Inflammatory macrophage treated with lipopolysaccharide for 4 hours (primary cell): ENCODE measurements at places on chromosomes 1 and 21.

GRCh38 chr21:40433538-40433937, 413.4 kb downstream of the DSCAM start:
- DNase-seq, result no peak

- DNase-seq, result no peak
Measured at GRCh38 chr1:48644190-48644900, 132.3 kb downstream of the BEND5 start.

- DNase-seq, result no peak
Measured at GRCh38 chr1:204564835-204565234, 48.6 kb downstream of the MDM4 start.

DNA sequence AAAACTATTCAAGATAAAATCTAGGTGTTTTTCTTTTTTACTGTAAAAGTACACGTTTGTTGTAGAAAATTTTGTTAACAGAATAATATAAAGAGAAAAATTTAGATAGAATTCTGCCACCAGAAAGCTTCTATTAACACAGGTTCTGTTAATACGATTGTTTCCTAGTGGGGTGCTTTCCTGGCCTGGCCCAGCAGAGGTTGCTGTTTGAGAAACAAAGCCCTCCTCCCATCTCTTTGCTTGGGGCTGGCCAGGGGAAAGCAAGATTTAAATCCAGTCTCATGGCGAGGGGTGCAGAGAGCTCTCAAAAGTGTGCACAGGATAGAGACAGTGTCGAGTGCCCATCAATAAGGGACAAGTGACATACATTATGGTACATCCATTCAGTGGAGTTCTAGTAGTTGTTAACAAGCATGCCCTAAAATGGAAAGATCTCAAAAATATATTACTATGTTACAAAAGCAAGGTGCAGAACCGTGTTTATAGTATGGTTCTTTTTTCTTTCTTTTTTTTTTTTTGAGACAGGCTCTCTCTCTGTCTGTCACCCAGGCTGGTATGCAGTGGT, 14.6 kb upstream of the ACBD3 start:
- no peak for DNase-seq

GRCh38 chr21:18614303-18614702, 210.7 kb upstream of the TMPRSS15 start:
- DNase-seq, result no peak

- DNase-seq, result no peak
Measured at GRCh38 chr1:4653796-4654725, at the start of gene AJAP1. Gene AJAP1, plus strand, starts transcription at chr1:4654609. Its CDS starts 817 bp downstream, at chr1:4655426.

- DNase-seq, result no peak
Measured at GRCh38 chr1:23551849-23552248, 7.5 kb downstream of the ID3 start.
